ENCODE measurements at places on chromosomes 3 and 15. TPM values are rescaled to one million over a fixed set of nuclear protein-coding genes. Genes with fewer than 3 reads are reported as not detected.

DNA sequence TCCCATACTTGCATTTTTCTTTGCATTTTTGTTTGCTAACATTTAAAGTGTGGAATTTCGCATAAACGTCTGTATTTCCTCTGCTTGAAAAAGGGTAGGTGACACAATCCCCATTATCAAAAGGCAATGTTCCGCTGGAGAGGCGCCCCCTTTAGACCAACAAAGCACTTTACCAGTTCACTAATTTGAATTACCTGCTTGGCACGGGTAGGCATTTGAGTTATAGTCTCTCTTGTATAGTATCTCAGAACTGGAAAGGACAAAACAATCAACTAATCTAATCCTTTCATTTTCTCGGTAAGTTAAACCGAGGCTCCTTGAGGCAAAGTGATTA is 775 bp upstream of the CCDC39 start:
- DNase-seq = peak; percentile 14

DNA sequence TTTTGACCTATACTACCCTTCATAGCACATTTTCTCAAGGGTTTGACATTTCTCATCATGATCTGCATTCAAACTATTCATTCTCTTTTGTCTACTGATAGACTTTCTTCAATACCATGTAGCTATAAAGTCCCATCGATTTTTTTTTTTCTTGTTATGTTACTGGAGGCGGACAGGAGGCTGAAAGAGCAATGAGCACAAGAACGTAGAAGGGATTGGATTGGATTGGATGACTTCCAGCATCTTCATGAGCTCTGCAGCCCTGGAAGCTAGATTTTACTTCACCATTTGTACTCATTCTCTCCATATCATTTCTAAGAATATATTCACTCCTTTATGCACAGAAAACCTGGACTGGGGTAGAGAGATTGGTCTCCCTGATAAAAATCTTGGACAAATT is 43.2 kb downstream of the DUT start:
- no peak for DNase-seq

- no peak for DNase-seq
These were observed 231.1 kb downstream of the GBE1 start for GRCh38 chr3:81530180-81530939.

DNA sequence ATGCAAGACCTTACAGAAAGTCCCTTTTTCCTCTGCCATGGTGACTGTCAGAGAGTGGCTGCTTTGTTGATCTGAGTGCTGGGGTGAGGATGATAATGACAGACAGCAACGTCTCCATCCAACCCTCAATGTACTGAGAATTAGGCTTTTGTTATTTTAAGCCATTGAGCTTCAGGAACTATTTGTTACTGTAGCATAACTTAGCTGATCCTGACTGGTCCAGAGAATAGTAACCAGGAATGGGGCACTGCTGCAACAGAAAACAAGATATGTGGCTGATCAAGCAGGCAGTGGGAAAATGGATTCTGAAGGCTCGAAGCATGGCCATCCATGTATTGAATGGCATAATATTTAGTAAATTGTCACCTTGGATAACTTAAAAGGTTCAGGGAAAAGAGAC is 5.2 kb upstream of the KLF13 start:
- DNase-seq = no peak

The ANKRD63 gene
- not detected for total RNA-seq

GRCh38 chr3:33194303-33194702 is 24.3 kb downstream of the SUSD5 start:
- DNase-seq = no peak

The TAMM41 gene
- 26.1 TPM for total RNA-seq

- DNase-seq = no peak
These were observed 425.3 kb downstream of the RBMS3 start for GRCh38 chr3:29705906-29706844.

DNA sequence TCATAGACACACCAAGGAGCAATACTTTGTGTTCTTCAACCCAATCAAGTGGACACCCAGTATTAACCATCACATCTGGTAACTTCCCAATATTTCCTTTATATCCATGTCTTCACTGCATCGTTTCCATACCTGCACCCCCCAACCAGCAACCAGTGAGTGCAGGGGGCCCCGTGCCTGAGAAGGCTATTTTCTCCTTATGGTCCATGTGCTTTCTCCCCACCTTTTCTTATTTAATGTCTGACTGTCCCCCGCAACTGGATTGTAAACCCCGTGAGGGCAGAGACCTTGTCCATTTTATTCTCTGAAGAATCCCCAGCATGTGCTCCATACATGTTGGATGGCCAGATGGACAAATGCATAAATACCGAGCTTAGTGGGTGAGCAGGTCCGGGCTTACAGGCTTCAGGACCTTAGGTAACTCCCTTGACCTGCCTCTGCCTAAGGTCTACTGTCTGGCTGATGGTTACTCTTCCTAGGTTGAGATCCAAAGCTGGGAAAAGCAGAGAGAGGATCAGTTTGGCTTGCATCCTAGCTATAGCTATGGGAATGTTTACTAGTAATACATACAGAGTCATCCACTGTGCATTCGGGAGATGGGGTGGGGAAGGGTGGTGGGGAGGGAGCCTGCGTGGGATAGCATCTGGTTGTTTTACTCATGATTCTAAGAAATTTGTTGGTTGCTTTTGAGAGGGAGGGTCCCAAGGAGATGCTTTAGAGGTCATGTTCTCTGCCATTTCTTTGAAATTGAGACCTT is 41.5 kb downstream of the PXYLP1 start:
- no peak for DNase-seq

DNA sequence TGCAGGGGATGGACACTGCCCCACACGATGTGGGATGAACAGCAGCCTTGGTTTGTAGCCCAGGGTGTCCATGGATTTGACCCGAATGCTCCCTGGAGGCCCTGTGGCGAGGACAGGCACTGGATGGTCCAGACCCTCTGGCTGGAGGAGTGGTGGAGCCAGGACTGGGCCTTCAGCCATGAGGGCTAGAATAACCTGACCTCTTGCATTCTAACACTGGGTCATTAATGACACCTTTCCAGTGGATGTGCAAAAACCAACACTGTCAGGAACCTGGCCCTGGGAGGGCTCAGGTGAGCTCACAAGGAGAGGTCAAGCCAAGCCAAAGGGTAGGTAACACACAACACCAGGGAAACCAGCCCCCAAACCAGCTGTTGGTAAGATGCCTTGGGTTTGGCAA is 51.4 kb downstream of the OXNAD1 start:
- DNase-seq = no peak

The TEX55 gene
- total RNA-seq = not detected

- DNase-seq = no peak
These were observed 10.3 kb downstream of the PFKFB4 start for GRCh38 chr3:48546203-48546829.

The CERS3 gene
- 0.24 TPM for total RNA-seq

DNA sequence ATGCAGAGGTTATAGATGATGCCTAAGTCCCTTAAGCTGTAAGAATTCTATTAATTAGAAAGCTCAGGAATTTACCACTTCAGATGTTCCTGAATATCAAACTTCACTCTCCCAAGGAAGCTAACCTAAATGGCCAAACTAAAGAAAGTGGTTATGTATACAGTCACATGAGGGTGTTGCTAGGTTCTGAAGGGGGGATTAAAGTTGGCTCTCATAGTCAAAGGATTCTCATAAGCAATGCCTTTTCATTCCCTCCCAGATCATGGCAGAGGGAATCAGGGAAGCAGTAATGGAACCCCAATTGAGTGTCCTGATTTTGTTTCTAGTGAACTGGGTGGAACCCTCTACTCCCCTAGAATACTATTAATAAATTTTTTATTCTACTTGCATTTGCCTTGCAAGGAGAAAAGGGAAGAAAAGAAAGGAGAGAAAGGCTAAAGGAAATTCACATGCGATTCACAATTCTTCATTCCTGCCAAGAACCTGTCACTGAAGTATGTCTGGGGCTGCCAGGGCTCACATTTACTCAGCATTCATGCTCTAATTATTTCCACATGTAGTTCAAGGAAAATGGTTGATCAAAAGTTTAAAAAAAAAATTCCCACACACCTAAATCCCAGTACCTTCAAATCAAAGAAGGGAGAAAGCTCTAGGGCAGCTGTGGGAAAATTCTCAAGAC is 25.1 kb downstream of the FSTL1 start:
- DNase-seq = no peak

- no peak for DNase-seq
These were observed 35.9 kb upstream of the PTPN23 start for GRCh38 chr3:47344971-47345370.

The CPLX3 gene
- total RNA-seq = not detected

The PATL2 gene
- total RNA-seq = 7.7 TPM

- no peak for DNase-seq
These were observed 24.5 kb upstream of the SSR3 start for GRCh38 chr3:156579427-156579851.

The PLA2G4D gene
- total RNA-seq = not detected

DNA sequence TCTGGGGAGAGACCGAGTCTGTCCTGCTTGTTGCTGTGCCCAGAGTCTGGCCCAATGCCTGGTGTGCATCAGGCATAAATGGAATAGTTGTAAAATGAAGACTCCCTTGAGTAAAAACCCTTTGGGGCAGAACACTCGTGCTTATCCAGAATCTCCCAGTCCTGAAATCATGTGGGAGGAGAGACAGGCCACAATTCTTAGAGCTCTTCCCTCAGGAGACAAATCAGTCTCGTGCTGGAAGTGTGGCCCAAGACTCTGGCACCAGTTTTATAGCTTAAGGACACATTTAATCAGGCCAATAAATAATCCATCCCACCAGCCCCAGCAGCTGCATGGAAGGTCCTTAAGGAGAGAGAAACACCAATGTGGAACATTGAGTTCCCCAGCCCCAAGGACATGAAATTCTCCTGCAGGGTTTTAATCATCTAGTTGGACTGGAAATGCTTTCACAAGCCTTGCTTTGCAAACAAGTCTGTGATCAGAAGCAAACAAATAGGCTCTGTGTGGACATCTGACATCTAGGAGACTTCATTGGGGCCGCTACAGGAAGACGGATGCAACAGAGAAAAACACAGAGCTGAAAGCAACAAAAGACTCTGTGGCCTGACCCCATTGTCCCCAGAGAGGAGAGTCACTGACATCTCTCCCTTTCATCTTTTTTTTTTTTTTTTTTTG is 70.4 kb downstream of the LSM3 start:
- DNase-seq = no peak

DNA sequence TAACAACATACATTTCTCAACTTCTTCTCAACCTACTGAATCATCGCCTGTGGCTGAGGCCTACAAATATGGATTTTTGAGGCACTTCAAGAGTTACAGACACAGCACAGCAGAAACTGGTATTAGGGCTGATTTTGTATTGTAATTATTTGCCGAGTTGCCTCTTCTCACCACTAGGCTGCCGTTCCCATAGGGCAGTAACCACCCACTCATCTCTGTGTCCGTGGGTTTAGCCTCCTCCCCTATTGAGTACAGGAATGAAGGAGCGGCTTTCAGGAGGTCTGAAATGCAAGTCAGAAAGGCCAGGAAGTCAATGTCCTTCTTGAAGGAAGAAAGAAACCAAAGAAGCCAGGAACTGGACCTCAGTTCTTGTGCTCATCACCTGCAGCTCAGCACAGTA is 220.8 kb downstream of the MTHFS start:
- DNase-seq = no peak

Data from CD8-positive, alpha-beta memory T cell (primary cell).